NCI-H2081 treated with DMSO at 0.1 percent for 48 hours (cell line): ENCODE measurements at places on chromosomes 2 and 18.

- no peak for DNase-seq
Observed at GRCh38 chr2:23026671-23027070, 358.3 kb upstream of the KLHL29 start.

DNA sequence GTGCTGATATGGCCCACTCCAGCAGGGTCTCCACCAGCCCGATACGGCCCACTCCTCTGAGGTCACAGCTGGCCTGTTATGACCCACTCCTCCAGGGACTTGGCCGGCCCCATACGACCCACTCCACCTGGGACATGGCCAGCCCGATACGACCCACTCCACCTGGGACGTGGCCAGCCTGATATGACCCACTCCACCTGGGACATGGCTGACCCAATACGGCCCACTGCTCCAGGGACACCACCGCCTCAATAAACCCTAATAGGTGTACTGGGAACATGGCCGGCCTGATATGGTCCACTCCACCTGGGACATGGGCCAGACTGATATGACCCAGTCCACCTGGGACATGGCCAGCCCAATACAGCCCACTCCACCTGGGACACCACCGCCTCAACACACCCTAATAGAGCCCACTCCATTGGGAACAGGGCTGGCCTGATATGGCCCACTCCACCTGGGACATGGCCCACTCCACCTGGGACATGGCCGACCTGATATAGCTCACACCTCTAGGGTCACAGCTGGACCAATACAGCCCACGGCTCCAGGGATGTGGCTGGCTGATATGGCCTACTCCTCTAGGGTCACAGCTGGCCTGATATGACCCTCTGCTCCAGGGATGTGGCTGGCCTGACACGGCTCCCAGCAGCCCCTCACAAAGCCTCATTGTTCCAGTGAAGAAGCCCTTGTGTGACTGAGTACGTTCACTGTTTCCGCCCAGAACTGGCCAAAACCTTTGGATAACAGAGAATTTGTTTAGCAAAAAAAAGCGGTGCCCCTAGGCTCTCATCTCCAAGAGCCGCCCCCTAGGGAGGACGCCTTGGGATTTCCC, 245.6 kb downstream of the HDAC4 start:
- no peak for DNase-seq

DNA sequence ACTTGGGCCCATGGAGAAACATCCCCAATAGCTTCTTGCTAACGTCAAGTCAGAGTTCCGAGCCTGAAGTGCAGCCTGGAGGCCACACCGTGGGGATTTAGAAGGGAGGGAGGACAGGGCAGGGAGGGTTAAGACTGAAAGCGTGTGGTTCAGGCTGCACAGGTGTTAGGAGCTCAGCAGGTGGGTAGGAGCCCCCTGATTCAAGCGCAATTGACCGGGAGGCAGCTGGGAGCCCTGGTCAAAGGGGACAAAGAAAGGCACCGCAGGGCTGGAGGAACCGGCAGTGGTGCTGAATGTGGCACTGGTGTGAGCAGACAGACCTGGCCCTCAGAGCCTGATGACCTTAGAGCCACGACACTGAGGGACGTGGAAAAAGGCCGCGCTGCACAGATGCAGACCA, 149.6 kb downstream of the TMEM18 start:
- no peak for DNase-seq

- DNase-seq: no peak
Observed at GRCh38 chr2:231642631-231643494, 50.2 kb downstream of the TEX44 start.

DNA sequence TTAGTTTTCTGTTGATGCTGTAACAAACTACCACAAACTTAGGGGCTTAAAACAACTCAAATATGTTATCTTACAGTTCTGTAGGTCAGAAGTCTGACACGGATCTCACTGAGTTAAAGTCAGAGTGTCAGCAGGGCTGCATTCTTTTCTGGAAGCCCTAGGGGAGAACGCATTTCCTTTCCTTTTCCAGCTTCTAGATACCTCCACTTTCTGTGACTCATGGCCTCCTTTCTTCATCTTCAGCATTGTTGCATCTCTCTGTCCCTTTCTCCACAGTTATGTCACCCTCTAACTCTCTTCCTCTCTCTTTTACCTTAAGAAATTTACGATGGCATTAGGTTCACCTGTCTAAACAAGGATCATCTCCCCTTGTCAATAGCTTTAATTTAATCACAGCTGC, 13.3 kb upstream of the PPP4R1 start:
- no peak for DNase-seq

- no peak for DNase-seq
Observed at GRCh38 chr2:84830095-84830494, 50.8 kb downstream of the TRABD2A start.

GRCh38 chr2:124088616-124089015, 63.5 kb downstream of the CNTNAP5 start:
- no peak for DNase-seq
